ENCODE measurements at places on chromosomes 1 and 21.

- DNase-seq, result no peak
Observed at GRCh38 chr1:198612471-198613260, 26.2 kb upstream of the PTPRC start.

GRCh38 chr1:10909697-10910680 is 102.5 kb upstream of the TARDBP start:
- DNase-seq, result peak; percentile 56

DNA sequence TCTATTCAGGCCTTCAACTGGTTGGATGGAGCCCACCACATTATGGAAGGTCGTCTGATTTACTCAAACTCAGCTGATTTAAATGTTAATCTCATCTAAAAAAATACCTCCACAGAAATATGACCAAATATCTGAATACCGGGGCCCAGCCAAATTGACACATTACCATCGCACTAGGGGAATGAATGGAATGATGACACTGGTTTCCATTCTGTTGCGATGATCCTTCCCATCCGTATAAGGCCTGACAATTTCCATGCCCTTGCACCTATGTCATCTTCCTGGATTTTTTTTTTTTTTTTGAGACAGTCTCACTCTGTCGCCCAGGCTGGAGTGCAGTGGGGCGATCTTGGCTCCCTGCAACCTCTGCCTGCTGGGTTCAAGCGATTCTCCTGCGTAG is 397.5 kb downstream of the KIF26B start:
- DNase-seq, result no peak

DNA sequence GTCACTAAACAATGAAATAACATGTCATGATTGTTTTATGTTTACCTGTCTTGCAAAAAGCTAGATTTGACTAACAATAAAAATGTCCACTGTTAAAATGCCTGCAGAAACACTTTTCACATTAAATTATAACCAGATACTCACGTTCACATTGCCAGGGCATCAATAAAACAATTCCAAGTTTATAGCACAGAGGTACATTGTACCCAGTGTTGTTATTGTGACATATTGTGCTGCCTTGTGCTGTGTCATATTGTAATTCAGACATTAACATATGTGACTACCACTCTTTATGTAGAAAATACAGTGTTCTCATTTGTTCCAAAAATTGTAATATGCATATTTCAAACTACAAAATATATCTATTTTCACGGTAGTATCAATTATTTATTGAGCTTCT is 766.1 kb downstream of the NCAM2 start:
- no peak for DNase-seq

GRCh38 chr1:43622901-43623780 is 26.8 kb upstream of the KDM4A start:
- no peak for DNase-seq

GRCh38 chr21:45461369-45461750 is 56.4 kb downstream of the COL18A1 start:
- no peak for DNase-seq

DNA sequence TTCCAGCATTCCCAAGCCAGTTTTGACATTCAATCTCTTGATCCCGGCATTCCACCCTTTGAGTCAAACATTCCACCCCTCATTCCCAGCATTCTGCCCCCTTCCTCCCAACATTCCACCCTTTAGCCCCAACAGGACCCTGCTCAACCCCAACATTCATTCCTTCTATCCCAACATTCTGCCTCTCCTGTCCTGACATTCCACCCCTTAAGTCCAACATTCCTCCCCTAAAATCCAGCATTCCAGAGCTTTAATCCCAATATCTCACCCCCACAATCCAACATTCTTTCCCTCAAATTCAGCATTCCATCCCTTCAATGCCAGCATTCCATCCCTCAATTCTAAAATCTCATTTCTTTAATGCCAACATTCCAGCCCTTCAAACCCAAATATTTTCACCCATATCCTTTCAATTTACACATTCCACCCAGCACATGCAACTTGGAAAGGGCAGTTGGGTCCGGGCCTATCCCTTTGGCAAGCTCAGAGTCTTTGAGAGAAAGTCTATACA is 22.9 kb downstream of the DDX20 start:
- DNase-seq, result no peak

DNA sequence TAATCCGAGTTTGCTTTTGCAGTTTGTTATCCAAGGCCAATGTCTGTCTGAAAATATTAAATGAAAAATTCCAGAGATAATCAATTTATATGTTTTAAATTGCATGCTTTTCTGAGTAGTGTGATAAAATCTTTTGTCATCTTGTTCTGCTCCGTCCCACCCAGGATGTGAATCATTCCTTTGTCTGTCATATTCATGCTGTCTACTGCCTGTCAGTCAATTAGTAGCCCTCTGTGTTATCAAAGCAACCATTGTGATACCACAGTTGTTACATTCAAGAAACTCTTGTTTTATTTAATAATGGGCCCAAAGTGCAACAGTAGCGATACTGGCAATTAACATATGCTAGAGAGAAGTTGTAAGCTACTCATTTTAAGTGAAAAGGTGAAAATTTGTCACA is 819.3 kb downstream of the BRINP3 start:
- DNase-seq, result no peak

- DNase-seq, result no peak
Observed at GRCh38 chr1:84442256-84442655, 36.8 kb upstream of the RPF1 start.

DNA sequence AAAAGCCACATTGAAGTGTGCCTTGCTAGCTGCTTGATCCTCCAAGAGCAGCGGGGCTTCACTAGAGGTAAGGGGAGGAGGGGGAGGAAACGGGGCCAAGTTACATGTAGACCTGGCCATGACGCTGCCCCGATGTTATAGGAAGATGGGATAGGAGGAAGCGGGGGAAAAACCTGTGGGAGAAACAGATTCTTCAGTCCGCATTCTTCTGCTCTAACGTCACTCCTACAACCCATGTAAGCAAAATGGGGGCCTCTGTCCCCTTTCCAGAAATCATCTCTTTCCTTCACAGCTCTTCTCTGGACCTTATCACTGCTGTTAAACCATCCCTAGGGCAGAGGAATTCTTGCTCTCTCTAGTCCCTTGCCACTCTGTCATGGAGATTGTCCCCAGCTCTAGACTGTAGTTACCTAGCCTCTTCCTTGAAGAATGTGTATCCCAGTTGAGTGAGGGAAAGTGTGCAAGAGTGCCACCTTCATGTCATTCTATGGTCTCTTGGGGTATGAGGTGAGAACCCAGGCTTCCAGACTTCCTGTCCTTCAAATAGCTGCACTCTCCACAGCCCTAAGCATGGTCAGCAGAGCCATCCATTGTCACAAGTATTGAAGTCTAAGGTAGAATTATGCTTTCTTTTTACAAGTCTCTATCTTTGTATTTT is 11.4 kb downstream of the PLEKHO1 start:
- DNase-seq, result no peak

- no peak for DNase-seq
Observed at GRCh38 chr1:189708674-189709073, 769.0 kb downstream of the BRINP3 start.

DNA sequence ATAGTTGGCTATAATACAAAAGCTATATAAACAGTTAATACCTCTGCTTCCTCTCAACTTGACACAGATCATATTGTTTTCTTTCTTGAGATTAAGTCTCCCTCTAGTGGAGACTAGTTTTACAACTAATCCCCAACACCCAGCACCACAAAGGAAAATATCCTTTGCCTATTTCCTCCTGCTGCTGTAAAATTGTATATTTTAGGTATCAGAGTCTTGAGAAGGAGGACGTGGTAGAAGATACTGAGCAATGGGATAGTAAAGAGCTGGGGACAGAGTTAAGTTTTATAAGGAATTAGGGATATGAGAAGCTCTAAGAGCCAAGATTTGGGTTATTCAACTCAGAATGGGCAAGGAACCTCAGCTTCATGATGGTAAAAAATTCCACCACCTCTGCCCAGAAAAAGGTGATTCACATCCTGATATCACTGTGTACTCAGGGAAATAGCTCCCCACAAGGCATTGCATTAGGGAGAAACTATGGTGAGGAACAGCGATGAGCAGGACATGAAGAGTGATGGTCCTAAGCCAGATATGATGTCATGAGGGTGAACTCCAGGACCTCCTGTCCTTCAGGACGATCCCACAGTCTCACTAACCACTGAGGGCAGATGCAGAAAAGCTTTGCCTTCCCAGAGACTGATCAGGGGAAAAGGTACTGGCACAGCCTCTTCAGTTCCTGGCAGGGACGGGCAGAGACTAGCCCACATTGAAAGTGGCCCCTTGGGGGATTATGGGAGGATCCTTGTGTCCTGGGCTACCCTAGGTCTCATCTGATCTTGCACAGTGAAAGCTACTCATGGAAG is 14.7 kb upstream of the CFAP126 start:
- DNase-seq, result no peak

DNA sequence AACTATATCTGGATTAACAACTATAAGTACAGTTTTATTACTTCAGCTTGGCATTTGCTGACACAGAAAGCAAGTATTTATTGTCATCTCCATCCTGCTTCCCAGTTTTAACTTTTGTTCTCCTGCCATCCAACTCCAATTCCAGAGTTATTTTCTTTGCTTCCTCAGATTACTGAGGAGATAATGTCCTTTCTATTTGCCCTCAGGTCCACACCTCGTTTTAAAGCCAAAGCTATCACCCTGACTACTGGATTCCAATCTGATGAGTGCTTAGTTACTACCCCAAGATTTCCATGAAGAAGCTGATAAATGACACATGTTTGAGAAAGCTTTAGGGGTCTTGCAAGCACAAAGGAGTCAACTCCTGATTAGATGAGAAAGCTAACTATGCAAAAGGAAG is 25.2 kb downstream of the ACKR1 start:
- no peak for DNase-seq

DNA sequence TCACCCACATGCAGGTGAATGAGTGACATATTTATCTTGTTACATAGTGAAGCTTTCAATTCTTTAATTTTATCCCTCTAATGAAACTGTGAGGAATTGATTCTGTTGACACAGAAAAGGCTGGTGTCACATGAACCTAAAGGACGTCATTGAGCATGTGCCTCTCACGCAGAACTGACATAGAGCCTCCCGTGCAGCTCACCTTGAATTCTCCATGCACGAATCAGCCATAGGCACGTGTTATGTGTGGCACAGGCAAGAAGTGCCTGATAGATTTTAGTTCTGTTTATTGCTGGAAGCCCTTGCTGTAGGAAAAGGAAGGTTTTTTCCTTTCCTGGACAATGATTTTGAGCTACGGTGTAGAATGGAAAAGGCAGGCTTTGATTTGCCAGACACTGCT is 11.3 kb downstream of the ADARB1 start:
- no peak for DNase-seq

DNA sequence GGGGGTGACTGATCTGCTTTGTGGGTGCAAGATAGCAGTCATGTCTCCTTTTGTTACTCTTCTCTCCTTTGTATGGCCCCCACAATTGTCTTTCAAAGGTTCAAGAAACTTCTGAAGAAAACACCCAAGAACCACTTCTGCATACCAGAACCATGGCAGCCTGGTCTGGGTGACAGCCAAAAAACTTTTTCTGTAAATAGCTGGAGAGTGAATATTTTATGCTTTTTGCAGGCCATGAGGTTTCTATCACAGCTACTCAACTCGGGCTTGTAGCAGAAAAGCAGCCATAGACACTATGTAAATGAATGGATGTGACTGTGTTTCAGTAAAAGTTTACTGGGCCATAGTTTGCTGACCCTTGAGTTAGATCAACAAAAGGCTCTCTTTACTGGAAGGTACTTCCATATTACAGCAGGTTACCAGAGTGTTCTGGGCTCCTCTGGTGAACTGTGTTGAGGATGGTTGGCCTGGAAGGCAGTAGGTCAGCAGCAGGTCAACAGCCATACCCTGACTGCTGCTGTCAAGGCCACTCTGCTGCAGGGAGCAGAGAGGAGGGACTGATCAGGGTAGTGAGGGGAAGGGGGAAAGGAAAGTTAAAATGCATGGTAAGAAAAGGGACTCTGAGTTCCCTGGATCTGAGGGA is 116.4 kb downstream of the GDAP2 start:
- no peak for DNase-seq

DNA sequence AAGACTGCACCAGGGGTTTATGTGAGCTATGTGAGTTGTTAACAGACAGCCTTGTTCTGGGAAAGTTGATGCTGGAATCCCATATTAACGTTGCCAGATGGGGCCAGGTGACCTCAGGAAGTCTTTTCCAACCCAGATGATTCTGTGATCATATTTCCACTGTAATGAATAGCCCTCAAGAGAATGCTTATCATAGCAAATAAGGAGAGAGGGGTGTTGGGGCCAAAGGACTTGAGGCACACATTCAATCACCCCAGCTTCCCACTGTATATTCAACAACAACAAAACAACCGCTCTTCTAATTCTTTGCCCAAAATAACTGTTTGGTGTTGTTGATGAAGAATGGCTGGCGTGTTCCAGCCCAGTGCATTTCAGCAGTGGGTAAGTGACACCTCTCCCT is 14.1 kb downstream of the ZNF697 start:
- no peak for DNase-seq

GRCh38 chr1:112524251-112524650 is 15.5 kb downstream of the WNT2B start:
- DNase-seq, result no peak

DNA sequence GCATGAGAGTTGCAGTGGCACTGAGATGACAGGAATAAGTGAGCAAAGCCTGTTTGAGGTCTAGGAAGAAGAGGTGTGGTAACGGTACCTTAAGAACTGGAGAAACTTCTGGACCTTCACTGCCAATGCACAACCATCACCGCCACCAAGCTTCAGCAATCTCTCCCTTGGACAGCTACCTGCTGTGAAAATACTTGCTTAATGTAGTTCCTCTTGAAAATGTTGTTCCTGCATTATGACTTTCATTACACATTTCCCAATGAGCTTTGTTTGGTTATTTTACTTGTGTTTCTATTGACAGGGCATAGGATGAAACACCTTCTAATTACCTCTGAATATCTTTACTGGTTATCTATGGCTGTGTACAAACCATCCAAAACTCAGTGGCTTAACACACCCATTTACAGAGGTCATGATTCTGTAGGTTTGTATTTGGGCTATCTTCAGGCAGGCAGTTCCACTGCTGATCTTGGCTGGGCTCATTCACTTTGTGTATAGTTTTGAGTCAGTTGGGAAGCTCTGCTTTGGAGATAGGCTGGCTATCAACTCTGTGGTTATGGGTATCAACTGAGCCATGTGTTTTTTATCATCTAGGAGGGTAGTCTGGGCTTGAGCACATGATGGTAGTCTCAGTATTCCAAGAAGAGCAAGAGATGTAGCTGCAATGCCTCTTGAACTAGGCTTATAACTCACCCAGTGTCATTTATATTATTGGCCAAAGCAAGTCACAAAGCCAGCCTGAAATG is 149.4 kb downstream of the ELAVL4 start:
- DNase-seq, result no peak

- peak; percentile 72 for DNase-seq
Observed at GRCh38 chr1:9110669-9111356, 18.1 kb downstream of the GPR157 start.

- DNase-seq, result no peak
Observed at GRCh38 chr1:200131551-200132125, 104.1 kb downstream of the NR5A2 start.

All from stimulated activated CD8-positive, alpha-beta memory T cell treated with anti-CD3 and anti-CD28 coated beads, Interleukin-4, amount 100 ng/mL, for 1 hour (primary cell).